ENCODE measurements at places on chromosomes 4 and X.

- DNase-seq, result peak; percentile 41
Observed at GRCh38 chrX:34656842-34657725, at the start of gene TMEM47. Gene TMEM47 (minus strand): TSS chrX:34657285. CDS start chrX:34657029, 256 bp downstream.

GRCh38 chr4:155604718-155605626 is 61.7 kb upstream of the GUCY1A1 start:
- DNase-seq, result no peak

DNA sequence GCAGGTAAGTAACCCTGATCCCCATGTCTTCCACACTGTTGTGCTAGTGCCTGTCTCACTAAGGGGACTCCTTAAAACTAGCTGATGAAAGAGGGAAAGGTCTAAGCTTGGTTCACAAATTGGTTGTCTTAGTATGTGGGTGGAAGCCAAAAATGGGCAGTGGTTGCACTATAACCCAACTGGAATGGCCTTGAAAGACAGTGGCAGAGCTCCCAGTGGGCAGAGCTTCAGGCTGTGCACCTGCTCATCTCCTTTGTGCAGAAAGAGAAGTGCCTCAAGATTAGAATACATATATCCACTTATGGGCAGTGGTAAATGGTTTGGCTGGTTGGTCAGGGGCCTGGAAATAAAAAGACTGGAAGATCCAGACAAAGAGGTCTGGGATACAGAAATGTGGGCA is 7.2 kb downstream of the SYN1 start:
- no peak for DNase-seq

DNA sequence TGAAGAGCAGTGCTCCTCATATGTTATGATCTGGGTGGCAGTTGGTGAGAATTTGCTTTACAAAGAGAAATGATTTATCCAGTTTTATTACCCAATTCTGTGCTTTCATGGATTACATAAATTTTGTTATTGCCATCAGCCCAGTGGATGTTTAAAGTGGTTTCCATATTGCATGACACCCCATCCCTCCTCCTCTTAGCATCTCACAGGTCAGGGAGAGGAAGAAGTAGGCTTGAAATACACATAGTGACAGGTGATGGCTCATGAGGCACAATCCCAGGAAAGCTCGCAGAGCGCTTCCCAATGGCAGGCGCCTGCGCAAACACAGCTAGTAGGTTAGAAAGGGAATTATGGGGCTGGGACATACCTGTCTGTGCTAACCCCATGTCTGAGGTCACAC is 47.7 kb upstream of the GATB start:
- no peak for DNase-seq

DNA sequence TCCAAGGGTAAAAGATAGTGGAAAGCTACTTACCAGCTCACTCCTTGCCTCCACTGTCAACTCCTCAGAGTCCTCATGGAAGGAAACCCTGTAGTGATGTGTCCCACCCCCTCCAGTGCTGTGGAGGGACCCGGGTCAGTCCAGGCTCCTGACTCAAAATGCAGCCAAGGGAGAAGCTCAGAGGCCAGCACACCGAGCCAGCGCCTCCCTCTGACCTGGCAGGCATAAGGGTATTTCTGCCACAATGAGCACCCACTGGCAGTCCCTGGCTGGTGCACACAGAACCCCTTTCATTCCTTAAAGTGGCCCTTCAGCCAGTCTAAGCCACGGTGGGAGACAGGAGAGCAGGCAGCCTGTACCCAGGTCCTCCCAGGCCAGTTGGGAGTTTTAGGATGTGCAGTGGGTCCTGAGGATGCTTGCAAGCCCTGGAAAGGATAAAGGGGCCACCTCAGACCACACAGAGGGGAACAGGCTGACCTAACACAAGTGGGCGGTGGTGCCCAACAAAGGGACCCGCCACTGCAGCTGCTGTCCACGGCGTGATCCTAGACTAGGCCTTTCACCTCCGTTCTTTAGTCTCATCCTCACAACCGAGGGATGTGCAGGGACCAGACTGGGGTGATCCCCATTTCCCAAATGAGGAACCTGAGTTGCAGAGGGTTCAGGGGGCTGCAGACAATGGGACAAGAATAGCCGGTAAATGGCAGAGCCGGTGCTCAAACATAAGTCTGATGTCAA is 5.7 kb downstream of the JAKMIP1 start:
- DNase-seq, result no peak

DNA sequence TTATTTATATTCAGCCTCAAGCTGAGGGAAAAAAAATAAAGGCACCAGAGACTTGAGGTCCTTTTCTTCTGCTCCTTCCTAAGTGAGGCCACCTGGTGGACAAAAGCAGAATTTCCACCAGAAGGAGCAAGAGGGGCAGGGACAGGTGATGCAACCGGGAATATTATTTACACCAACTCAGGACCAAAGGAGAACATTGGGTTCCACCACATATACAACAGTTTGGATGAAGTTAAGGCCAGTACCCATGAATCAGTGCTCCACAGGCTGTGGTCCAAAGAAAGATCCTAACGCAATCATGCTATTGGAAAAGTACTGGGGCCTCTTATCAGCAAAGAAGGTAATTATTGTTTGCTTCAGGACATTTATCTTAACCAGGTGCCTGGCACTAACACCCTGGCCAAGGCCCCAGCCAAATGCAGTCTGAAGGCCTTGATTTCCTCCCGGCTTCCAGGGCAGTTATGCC is 57.4 kb downstream of the TSC22D3 start:
- DNase-seq, result no peak

- no peak for DNase-seq
Observed at GRCh38 chrX:100677611-100678181, 33.7 kb downstream of the SRPX2 start.

GRCh38 chr4:185142564-185142911 is 528 bp upstream of the SLC25A4 start:
- no peak for DNase-seq

- no peak for DNase-seq
Observed at GRCh38 chrX:54484666-54485065, 11.4 kb downstream of the FGD1 start.

DNA sequence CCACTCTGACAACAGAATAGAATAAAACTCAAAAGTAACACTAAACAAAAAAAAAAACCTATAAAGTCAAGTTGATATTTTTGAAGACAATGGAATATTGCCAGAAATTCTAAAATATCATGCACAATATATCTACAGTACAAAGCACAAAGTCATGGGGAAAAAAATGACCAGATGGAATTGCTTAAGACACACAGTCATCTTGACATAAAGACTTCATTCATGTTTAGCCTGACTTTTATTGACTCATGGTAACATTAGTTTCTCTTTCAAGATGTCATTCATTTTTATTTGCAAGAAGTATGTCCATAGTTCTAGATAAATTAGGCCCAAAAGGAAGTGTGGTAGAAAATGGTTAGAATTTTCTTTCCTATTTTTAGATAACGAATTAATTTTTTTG is 259.1 kb downstream of the CAMK2D start:
- no peak for DNase-seq

DNA sequence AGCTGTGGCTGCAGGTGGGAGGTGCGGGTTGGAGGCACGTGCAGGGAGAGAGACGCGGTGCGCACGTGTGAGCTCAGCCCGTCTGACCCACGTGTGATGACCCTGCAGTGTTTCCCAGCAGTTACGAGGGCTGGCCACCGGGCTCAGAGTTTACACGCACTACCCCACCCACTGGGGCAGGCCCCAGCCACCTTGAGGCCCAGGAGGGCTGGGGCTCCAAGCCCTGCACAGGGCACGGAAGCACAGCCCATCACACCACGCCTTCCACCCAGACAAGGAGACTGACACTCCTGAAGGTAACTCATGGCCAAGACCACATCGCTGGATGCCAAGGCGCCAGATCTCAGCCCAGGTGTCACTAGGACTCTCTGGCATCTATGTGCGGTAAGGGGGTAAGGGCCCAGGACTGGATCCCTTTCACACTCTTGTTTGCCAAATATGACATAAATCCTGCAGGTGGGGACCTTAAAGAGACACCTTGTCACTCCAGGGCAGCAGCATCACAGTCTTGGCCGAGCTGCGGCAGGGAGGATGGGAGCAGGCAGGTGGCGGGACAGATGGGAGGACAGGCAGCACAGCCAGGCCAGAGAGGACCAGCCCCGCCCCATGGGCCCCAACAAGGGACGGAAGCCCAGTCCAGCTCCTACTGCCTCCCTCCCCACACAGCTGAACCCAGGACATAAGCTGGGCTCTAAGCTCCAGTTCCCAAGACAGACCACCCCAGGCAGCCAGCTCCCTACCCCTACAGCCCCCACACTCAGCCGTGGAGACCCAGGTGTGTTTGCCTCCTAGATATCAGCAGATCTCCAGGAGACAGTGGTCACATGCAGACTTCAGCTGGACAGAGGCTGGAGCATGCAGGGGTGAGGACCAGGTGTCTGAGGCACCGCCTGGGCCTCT is 56.8 kb downstream of the ZFYVE28 start:
- DNase-seq, result no peak

GRCh38 chr4:2790583-2791517 is 2.0 kb upstream of the SH3BP2 start:
- DNase-seq, result peak; percentile 57
